ENCODE measurements at places on chromosomes 3 and 15. TPM values are rescaled to one million over a fixed set of nuclear protein-coding genes. Genes with fewer than 3 reads are reported as not detected.

ITIH3 gene
- total RNA-seq: 2.5 TPM

DUOXA1 gene
- 0.07 TPM for total RNA-seq

CA12 gene
- 359 TPM for total RNA-seq

EXD1 gene
- not detected for total RNA-seq

ADGRG7 gene
- not detected for total RNA-seq

BFSP2 gene
- not detected for total RNA-seq

RPUSD2 gene
- 9.3 TPM for total RNA-seq

ATP2B2 gene
- total RNA-seq: not detected

RARB gene
- 10.2 TPM for total RNA-seq

CCDC54 gene
- total RNA-seq: not detected

ZDHHC23 gene
- total RNA-seq: 1.0 TPM

MED12L gene
- 1.0 TPM for total RNA-seq

MUC4 gene
- not detected for total RNA-seq

HYKK gene
- 1.7 TPM for total RNA-seq

LEKR1 gene
- 0.20 TPM for total RNA-seq

TM4SF18 gene
- total RNA-seq: 0.07 TPM

DPH3 gene
- 23.7 TPM for total RNA-seq

CHRM5 gene
- total RNA-seq: not detected

CCK gene
- 0.13 TPM for total RNA-seq

SHC4 gene
- total RNA-seq: 3.9 TPM

DGKG gene
- total RNA-seq: 1.2 TPM

BOC gene
- 7.6 TPM for total RNA-seq

ISLR gene
- 134 TPM for total RNA-seq

IL17RD gene
- total RNA-seq: 3.4 TPM

PLSCR1 gene
- 26.6 TPM for total RNA-seq

RAB6B gene
- 4.2 TPM for total RNA-seq
